ENCODE measurements at places on chromosomes 6 and 20.

DNA sequence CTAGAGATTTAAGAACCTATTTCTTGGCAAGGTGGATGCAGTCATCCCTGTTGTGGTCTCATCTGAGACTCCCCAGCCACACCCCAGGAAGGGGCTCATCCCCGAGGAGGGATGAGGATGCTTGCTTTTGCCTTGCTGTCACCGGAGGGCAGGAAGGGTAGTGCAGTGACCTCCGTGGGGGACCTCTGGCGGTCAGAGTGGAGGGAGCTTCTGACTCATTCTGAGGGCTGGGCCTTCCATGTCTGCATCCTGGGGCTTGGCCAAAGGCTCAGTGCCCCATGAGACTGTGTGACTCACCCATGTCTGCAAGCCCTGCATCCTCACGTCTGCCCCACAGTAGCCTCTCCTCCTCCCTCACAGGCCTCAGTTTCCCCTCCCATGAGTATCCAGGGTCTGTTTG is 38.7 kb downstream of the UQCC2 start:
- DNase-seq = peak; percentile 92

DNA sequence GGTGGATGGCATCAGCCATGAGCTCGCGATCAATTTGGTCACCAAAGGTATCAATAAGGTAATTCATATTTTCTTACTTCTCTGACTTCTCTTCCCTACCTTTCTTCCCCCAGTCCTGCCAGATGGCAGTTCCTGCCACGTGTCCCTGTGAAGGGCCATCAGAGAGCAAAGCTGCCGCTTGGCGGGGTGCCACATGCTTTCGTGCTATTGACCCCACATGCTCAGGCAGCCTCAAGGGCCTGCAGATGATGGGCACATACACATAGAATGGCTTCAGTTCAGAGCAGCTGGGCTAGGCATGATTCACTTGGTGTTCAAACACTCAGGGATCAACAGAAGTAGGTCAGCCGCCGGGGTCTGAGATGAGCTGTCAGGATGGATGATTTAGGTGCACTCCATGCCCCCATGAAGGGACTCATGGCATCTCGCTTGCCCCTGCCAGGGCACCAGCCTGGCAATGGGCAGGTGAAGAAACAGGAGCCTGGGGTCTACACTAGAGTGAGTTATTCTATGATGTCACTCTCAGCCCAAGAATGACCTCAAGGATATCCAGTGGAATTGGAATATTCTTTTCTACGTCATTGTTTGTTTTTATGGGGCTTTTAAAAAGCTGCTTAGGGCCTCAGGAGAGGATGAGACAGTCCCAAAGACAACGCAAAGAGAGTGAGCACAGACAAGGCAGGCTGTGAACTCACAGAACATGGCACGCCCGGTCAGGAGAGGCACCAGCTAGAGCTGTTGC is 25.5 kb downstream of the BANF2 start:
- DNase-seq = no peak

GRCh38 chr6:121771937-121772720 is 336.7 kb downstream of the GJA1 start:
- DNase-seq = no peak

GRCh38 chr20:60931696-60932095 is 320.4 kb upstream of the CDH4 start:
- DNase-seq = no peak

GRCh38 chr6:100490065-100490464 is 25.3 kb upstream of the SIM1 start:
- no peak for DNase-seq

- no peak for DNase-seq
These were observed 273.8 kb downstream of the CDH4 start for GRCh38 chr20:61525781-61526431.
